Motor neuron (in vitro differentiated cells): ENCODE measurements at places on chromosomes 5 and 9. TPM values are rescaled to one million over a fixed set of nuclear protein-coding genes. Genes with fewer than 3 reads are reported as not detected.

DNA sequence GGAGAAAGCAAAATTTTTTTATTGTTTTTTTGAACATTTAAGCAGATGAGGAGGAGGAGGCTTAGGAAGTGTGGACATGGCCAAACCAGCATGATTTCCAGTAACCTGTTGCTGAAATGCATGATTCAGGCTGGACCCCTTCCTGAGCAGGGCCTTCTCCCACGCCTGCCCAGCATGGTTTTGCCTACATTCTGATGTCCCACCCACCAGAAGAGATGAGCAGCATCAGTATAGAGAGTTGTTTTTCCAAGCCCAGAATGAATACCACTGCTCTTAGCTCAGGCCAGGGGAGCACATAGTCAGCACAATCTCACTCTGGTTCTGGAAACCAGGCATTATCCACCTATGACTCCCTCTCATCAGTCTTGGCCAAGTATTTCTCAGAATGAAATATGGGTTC is 90.1 kb downstream of the PAPPA start:
- ATAC-seq, result no peak

The RAB3C gene
- total RNA-seq, result 40.5 and 42.0 TPM in 2 replicates

DNA sequence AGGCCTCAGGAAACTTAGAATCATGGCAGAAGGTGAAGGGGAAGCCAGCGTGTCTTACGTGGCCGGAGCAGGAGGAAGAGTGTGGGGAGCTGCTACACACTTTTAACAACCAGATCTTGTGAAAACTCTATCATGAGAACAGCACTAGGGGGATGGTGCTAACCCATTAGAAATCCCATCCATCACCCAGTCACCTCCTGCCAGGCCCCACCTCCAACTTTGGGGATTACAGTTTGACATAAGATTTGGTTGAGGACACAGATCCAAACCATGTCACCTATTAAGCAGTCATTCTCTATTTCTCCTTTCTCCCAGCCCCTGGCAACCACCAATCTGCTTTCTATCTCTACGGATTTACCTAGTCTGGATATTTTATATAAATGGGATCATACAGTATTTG is 26.9 kb downstream of the PBX3 start:
- no peak for ATAC-seq

The ISL1 gene
- 0.50 and 1.1 TPM in 2 replicates for total RNA-seq

- ATAC-seq, result no peak
Measured at GRCh38 chr9:124214116-124214515, 43.6 kb upstream of the NEK6 start.

The PIP5K1B gene
- total RNA-seq, result 0.38 and 0.63 TPM in 2 replicates

GRCh38 chr9:87720173-87720572 is 5.7 kb upstream of the CTSL start:
- no peak for ATAC-seq

The CDH10 gene
- total RNA-seq, result 4.5 and 8.7 TPM in 2 replicates

GRCh38 chr5:180090098-180090768 is 18.7 kb upstream of the RNF130 start:
- ATAC-seq, result peak; percentile 76

The IL3 gene
- total RNA-seq, result not detected in 2 replicates

The DDX4 gene
- not detected in 2 replicates for total RNA-seq

- no peak for ATAC-seq
Measured at GRCh38 chr5:109454731-109455505, 45.1 kb upstream of the PJA2 start.

The SPATA31A1 gene
- total RNA-seq, result 0.25 and 0.27 TPM in 2 replicates

- no peak for ATAC-seq
Measured at GRCh38 chr5:133050521-133050920, 1.3 kb upstream of the HSPA4 start.

GRCh38 chr5:119321569-119322311 is 34.1 kb upstream of the TNFAIP8 start:
- no peak for ATAC-seq

- no peak for ATAC-seq
Measured at GRCh38 chr9:125629446-125629845, 77.6 kb downstream of the MAPKAP1 start.

The LRRC19 gene
- total RNA-seq, result 1.3 and 1.7 TPM in 2 replicates
